Tibial nerve (tissue), 4 donors: ENCODE measurements at places on chromosomes 2 and 18. TPM values are rescaled to one million over a fixed set of nuclear protein-coding genes. Genes with fewer than 3 reads are reported as not detected.
A peak's percentile ranks its signal among the peaks of the same experiment; 100 is the strongest.

Gene GPR35
- total RNA-seq = 2.6 TPM

Gene CYP27A1
- 57.6 TPM for total RNA-seq

Gene AOX1
- total RNA-seq = 166 TPM

Gene LHCGR
- total RNA-seq = 5.7 TPM

Gene VWA3B
- total RNA-seq = not detected

- DNase-seq = no peak
Observed at GRCh38 chr2:134934641-134935040, 16.0 kb downstream of the CCNT2 start.

- DNase-seq = no peak
Observed at GRCh38 chr2:240462073-240462706, 26.7 kb downstream of the GPC1 start.

DNA sequence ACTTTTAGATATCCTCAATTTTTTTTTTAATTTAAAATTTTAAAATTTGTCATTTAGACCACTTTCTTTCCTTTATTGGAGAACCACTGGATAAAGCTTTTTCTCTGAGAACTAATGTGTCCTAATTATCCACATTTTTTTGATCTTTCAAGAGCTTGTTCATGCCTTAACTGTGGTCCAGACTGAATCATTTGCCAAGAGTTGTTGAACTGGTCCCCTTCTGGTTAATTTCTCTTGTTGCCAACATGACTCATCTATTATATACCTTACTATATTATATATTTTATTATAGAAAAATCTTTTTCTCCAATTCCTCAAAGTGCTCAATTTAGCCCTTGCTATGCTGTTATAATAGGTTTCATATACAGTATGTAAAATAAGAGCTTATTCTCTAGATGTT is 53.1 kb upstream of the TMEM87B start:
- no peak for DNase-seq

Gene TAF4B
- 25.5 TPM for total RNA-seq

DNA sequence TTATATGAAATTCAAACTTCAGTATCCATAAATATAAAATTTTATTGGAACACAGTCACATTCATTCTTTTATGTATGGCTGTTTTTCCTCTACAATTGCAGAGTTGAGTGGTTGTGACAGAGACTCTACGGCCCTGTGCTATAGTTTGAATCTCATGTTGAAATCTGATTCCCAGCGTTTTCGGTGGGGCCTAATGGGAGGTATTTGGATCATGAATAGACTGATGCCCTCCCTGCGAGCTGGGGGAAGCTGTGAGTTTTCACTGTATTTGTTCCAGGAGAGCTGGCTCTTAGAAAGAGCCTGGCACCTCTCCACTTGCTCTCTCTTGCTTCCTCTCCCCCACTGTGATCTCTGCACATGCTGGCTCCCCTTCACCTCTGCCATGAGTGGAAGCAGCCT is 1.7 kb downstream of the PFN4 start:
- no peak for DNase-seq

DNA sequence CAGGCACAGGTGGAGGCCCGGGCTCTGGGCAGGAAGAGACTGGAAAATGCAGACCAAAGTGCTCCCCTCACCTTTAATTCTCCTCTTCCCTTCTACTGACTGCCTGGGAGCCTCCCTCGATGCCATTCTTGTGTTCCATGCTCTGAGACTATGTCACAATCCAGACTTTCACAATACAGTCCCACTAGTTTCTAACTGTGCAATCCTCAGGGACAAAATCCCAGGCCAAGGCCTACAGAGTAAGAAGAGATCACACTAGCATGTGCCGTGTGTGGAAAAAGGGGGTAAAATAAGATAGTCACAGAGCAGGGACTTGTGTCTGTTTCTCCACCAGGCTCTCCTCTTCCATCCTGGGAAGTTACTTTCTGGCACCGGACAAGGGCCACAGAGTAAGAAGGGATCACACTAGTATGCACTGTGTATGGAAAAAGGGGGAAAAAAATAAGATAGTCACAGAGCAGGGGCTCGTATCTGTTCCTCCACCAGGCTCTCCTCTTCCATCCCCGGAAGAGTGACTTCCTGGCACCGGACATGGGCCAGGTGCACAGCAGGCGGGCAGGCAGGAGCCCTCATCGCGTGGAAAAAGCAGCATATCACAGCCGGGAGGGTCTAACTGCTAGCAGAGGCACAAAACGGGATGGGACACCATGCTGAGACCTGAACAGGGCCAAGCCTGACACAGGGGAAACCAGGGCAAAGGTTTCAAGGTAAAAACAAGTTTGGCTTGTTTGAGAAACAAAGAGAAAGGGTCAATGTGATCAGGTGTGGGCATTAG is 9.6 kb downstream of the CYB5A start:
- DNase-seq = peak; percentile 75

DNA sequence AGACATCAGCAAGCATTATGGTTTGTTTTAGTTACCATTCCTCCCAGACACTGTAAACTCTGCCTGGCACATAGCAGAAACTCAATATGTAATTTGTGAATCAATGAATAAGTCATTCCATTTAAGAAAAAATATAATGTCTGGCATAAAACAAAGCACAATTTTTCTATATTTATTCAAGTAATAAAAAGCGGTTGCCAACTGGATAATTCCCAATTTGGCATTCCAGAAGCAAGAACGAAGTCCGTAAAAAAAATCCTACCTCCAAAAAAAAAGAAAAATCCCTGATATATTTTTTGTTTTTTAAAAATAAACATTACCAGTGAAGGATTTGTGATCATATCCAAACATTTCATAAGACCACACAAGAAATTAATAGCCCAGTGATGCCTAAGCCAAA is 351.3 kb upstream of the LRRTM4 start:
- no peak for DNase-seq

GRCh38 chr2:119455066-119455718 is 23.5 kb downstream of the TMEM37 start:
- no peak for DNase-seq

Gene RFTN2
- total RNA-seq = 39.2 TPM

DNA sequence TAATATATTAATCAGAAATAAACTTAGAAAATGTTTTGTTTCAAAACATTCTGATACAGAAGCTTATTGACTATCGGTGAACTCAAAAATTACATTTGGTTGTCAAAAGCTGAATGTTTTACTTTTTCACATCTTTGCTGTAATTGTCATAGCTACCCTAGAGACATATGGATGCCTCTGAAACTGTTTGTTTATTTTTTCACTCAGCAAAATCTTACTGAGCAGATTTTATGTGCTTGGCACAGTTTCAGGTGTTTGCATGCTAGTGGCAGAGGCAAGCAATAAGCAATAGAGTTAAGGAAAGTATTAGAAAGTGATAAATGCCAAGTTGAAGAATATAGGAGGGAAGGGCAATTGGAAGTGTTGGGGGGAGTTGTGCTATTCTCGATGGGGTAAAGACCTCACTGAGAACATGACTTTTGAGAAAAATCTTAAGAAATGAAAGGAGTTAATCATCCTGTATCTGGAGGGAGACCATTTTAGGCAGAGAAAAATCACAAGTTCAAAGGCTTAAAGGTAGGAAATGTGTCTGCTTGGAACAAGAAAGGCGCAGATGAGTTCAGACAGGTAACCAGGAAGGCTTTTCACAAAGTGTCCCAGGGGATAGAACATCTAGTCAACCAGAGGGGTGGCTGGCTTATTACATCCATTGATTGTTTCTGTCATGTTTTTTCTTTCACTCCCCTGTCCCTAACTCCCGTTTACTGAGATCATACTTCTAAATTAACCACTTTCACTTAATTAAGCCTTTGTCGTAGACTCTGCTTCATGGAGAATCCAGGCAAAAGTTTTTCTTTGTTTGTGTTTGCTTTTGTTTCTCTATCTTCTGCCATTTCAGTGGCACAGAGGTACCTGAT is 27.2 kb upstream of the COBLL1 start:
- no peak for DNase-seq

Gene TDRD15
- total RNA-seq = 0.30 TPM

DNA sequence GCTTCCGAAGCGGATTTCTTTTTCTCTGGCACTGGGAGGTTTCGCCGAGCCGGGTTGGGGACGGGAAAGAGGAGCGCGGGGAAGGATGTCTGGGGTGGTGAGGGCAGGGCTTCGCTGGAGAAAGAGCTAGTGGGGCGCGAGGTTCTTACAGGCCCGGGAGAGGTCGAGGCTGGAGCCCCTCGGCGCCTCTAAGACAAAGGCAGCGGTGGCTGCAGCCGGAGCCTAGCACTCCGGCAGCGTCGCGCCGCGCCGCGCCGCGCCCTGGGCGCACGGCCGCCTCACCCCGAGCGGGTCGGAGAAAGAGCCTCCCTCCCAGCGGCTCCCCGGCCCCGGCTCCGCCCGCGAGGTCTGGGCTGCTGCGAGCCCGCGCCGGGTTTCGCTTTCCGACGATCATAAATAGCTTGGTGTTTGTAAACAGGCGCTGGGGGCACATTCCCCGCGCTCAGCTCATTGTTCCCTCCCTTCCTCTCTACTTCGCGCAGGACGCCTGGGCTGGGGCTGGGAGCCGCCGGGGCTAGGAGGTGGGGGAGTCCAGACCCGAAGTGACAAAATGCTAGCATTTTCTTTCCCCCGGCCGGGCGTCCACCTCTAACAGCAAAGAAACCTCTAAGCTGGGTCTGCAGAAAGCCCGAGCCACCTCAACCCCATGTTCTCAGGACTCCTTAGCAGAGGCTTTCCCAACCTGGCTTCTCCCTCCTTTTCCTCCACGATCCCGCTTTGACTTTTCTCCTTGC is 813 bp upstream of the MEIS1 start:
- DNase-seq = no peak

- DNase-seq = no peak
Observed at GRCh38 chr18:45660746-45661145, 45.5 kb downstream of the SLC14A2 start.

DNA sequence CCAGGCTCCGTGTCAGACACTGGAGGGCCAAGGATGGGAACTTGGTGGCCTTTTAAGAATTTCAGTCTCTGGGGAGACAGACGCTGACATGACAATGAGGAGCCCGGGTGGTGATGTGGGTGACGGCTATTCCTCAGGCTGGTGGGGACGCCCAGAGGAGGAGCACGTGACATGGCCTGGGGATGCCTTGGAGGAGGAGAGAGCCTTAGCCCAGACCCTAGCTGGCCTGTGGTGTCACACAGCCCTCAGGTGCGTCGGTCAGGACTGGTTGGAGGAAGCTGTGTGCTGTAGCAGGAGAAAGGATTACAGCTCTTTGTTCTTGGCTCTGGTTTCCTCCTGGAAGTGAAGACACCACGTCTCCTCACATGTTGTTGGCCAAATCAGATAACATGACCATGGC is 40.0 kb upstream of the SCLY start:
- DNase-seq = no peak

Gene RFX8
- 2.6 TPM for total RNA-seq

GRCh38 chr18:10776493-10776892 is 250.7 kb downstream of the NAPG start:
- DNase-seq = peak; percentile 15

DNA sequence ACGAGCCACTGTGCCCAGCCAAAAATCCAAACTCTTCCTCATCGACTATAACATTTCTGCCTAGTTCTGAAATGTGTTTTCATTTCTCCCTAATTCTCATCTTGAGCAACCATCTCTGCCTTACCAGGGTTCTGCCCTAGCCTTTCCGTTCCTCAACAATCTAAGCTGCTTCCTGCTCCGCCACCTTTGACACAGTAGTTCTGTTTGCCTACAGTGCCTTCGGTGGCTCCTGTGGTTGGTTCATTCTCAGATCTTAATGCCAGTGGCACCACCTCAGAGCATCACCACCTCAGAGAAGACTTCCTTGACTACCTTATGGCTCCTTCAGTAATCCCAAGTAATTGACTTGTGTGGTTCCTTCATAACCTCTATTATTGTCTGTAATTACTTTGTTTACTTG is 3.8 kb downstream of the SOCS6 start:
- no peak for DNase-seq

Gene FOXD4L1
- 1.3 TPM for total RNA-seq

Gene NPAS2
- 9.0 TPM for total RNA-seq

Gene NBAS
- 59.1 TPM for total RNA-seq

GRCh38 chr2:216791303-216791702 is 68.6 kb downstream of the TNP1 start:
- DNase-seq = no peak

DNA sequence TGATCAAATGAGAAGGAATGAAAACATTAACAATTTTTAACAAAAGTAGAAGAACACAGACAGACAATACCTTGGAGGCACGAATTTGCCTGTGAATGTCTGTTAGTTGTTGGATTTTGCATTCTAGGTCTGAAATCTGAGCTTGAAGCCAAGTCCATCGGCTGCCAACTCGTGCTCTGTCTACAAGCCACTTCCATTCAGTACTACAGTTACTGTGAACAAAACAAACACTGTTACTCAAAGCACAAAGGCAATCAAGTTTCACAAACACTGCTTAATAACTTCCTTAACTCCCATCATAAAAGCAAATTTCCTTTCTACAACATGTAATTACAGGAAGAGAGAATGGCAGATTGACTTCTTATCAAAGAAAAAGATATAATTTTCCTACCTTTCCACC is 42.2 kb downstream of the KANSL1L start:
- no peak for DNase-seq

- DNase-seq = no peak
Observed at GRCh38 chr2:150011161-150011730, 423.7 kb upstream of the MMADHC start.

GRCh38 chr18:22417496-22418188 is at the start of gene CTAGE1:
Gene CTAGE1 (minus strand): TSS chr18:22417915. CDS start chr18:22417811, 104 bp downstream.
- DNase-seq = no peak

Gene SP5
- 7.5 TPM for total RNA-seq

Gene ALPG
- total RNA-seq = not detected

DNA sequence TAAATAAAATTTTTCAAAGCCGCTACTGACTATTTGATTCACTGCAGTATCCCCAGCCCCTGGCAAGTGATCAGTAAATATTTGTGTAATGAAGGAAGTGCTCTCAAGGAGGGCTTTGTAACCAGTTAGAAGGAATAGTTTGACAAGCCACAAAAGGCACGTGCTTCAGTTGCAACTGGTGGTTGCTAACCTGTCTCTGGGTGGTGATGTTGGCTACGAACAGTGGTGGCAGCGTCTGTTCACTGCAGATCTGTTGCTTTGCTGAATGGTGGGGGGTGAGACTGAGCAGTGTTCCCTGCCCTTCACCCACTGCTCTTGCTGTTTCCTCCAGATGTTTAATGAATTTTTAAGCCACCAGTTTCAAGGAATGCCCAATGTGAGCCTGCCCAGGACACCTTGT is 73.9 kb upstream of the SIX2 start:
- no peak for DNase-seq

DNA sequence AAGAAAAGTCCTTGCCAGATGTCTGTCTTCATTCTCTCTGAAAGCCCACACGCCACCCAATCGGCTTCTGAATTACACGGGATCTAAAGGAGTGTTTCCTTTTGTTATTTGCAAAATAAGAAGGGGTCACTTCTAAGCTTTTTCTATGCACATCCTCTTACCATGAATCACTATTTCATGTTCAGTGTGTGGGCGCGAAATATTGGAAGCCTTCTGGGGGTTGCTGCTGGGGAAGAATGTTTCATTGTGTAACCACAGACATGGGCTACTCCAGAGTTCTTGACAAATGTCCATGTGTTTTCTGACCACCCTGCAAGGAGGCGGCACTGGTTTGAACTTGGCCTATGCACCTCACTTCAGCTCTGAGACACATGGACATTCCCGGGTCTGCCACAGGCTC is 133.6 kb upstream of the APCDD1 start:
- peak; percentile 23 for DNase-seq

GRCh38 chr2:208000701-208001395 is 24.5 kb downstream of the PLEKHM3 start:
- DNase-seq = no peak

GRCh38 chr2:147542351-147542750 is 302.5 kb upstream of the ACVR2A start:
- no peak for DNase-seq

- DNase-seq = no peak
Observed at GRCh38 chr18:63099848-63100629, 219.5 kb downstream of the BCL2 start.
